ENCODE measurements at places on chromosomes 12 and 14.

- DNase-seq = no peak
Measured at GRCh38 chr14:82587226-82587625, 1053.6 kb upstream of the SEL1L start.

- DNase-seq = no peak
Measured at GRCh38 chr14:106378191-106378590, 851.8 kb downstream of the TMEM121 start.

DNA sequence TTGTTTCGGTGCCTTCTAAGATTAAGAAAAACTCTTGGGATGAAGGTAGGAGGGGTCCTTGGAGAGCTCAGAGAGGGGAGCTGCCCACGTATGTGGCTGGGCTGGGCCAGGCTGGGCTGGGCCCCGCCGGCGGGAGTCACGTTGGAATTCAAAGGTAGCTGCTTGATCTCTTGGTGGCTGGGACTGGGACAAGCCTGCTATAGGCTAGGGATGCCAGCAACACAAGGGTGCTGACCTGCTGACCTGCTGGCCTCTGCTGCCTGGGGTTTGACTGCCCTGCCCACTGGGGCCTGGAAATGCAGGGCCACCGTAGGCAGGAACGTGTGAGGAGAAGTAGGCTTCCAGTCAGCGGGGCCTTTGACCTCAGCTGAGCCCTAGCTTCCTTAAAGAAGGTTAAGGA, 52.8 kb upstream of the GTF2A1 start:
- DNase-seq = no peak

DNA sequence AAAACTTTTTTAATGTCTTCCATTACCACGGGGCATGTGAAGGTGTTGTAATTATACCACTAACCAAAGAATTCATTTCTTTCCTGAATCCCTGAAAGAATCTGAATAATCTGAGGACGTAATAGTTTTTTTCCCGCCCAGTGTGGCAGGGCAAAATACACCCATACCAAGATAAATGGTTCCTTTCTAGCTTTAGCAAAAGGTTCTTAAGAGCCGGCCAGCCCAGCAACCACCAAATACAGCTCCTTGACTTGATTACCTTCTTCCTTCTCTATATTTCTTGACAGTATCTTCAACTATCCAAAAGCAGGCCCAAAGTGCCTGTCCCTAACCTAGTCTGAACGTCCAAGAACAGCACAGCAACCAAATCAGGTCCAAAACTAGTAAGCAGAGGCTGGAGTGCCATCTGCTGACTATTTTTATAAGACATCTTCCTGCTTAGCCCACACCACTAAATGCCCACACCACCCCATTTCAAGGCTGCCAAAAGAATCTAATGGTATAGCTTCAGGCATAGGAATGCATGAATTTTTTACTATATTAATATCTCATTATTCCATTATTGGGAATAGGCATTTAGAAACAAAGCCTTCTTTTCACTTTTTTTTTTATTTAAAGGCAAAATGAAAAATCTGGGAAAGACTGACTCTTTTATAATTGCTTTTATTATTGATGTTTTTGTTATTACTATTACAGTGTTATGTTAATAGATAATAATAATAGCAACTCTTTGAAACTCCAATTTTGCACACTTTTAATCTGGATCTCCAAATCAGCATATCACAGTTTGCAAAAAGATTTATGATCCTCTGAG, 524.4 kb downstream of the MED13L start:
- peak; percentile 17 for DNase-seq

GRCh38 chr14:74661726-74662450, 49.9 kb upstream of the LTBP2 start:
- DNase-seq = no peak

- no peak for DNase-seq
Measured at GRCh38 chr14:103625356-103626095, 3.5 kb upstream of the KLC1 start.

DNA sequence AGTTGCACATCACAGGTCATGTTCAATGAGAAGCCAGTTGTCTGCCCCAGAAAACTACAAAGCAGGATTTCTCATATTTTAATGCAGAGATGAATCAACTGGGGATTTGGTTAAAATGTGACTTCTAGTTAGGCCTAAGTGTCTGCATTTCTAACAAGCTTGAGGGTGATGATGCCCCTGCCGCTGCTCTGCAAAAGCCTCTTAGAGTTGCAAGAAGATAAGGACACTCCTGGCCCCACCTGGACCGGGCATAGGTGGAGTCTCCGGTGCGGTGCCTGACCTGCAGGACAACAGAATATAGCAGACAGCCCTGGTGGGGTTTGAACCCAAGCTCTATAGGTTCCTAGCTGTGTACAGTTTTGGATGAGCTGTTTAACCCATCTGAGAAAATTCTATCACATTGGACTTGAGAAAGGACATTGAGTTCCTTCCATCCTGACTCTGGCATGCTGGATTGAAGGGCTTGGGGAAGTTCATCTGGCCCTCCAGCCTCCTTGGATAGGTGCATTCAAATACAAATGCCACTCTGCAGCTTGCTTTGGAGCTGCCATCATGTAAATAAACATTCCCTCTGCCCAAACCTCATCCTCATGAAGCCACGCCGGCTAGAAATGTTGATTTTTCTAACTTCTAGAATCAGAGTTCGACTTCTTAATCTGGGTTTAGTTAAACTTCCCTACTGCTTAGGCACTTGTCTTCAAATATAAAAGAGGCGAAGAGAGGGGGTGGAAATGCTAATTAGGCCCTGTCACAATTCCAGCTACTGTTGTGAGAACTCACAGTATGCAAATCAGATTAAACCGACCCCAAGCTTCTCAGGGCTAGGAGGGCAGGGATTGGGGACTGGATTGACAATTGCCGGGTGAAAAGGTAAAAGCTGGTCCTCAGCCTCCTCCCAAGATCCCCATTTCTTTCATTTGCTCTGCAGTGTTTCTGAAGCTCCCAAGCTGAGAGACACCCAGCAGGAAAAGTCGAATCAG, 1225.6 kb downstream of the VRK1 start:
- no peak for DNase-seq

DNA sequence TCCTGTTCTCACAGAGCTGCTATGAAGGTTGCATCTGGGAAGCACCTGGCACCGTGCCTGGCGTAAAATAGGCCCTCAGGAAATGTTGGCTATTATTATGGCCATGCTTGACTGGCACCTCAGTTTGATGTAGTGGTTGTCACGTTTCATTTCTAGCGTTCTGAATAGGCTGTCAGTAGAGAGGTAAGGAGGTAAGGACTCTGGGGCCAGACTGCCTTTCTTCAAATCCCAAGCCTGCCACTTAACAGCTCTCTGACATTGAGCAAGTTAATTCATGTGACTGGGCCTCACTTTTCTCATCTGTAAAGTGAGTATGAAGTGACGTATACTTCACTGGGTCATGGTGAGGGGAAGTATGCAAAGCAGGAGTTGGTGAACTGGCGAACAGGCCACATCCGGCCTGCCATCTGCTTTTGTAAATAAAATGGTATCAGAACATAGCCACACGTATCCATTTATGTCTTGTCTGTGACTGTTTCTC, 196.2 kb downstream of the CACNA1C start:
- peak; percentile 69 for DNase-seq

- DNase-seq = no peak
Measured at GRCh38 chr14:76501156-76501720, 125.3 kb downstream of the ESRRB start.

- DNase-seq = no peak
Measured at GRCh38 chr12:19757317-19757877, 318.1 kb downstream of the AEBP2 start.

- no peak for DNase-seq
Measured at GRCh38 chr12:64137117-64137516, 85.0 kb downstream of the KICS2 start.

All from AG04449 (cell line).